ENCODE measurements at places on chromosomes 11 and 22. TPM values are rescaled to one million over a fixed set of nuclear protein-coding genes. Genes with fewer than 3 reads are reported as not detected.
A peak's percentile ranks its signal among the peaks of the same experiment; 100 is the strongest.

RIMBP3C gene
- 0.47 TPM for total RNA-seq

OR8H3 gene
- not detected for total RNA-seq

DDI1 gene
- not detected for total RNA-seq

KLHL35 gene
- 2.6 TPM for total RNA-seq

ZNRF3 gene
- 11.3 TPM for total RNA-seq

GRAP2 gene
- total RNA-seq = 9.5 TPM

CTNND1 gene
- 226 TPM for total RNA-seq

APOA1 gene
- total RNA-seq = 3.7 TPM

- H3K36me3 ChIP-seq = peaks cover 11% of the 10 kb centered on the region
- no peak overlapping the region for H3K4me3 ChIP-seq
- peaks cover 12% of the 10 kb centered on the region for H3K4me1 ChIP-seq
- no peak overlapping the region for H3K27ac ChIP-seq
Measured at GRCh38 chr11:5604896-5605295, 8.5 kb downstream of the TRIM6 start.

- peaks cover 3% of the 10 kb centered on the region for H3K27me3 ChIP-seq
- no peak for DNase-seq
- no peaks in the 10 kb centered on the region for H3K4me1 ChIP-seq
Measured at GRCh38 chr22:44482776-44483175, 15.3 kb downstream of the RTL6 start.

DNA sequence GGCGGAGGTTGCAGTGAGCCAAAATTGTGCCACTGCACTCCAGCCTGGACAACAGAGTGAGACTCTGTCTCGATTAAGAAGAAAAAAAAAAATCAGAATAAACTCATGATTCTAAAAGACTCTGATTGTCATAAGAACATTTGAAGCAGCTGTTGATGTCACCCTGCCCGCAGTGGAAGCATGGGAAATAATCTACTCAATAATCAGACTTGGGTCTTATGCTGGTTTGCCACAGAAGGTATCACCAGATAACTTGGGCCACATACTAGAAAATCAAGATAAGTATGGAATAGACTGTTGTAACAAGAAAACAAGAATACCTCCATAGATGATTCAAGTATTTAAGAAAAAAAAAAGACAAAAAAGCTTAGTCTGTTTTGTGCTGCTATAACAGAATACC is 8.2 kb downstream of the CAVIN3 start:
- no peaks in the 10 kb centered on the region for H3K36me3 ChIP-seq
- no peak overlapping the region for H3K4me3 ChIP-seq
- no peaks in the 10 kb centered on the region for H3K27me3 ChIP-seq
- no peak for DNase-seq
- peaks cover 9% of the 10 kb centered on the region for H3K4me1 ChIP-seq

- no peak overlapping the region for H3K27ac ChIP-seq
- H3K27me3 ChIP-seq = no peaks in the 10 kb centered on the region
- H3K4me1 ChIP-seq = no peaks in the 10 kb centered on the region
Measured at GRCh38 chr22:19239464-19239863, 52.1 kb downstream of the CLTCL1 start.

GRCh38 chr11:102981324-102981910 is 25.9 kb upstream of the MMP13 start:
- H3K36me3 ChIP-seq = no peaks in the 10 kb centered on the region
- no peak for DNase-seq
- no peaks in the 10 kb centered on the region for H3K4me1 ChIP-seq
- H3K27ac ChIP-seq = no peak overlapping the region

- H3K27ac ChIP-seq = no peak overlapping the region
- H3K36me3 ChIP-seq = no peaks in the 10 kb centered on the region
- DNase-seq = no peak
- H3K27me3 ChIP-seq = no peaks in the 10 kb centered on the region
Measured at GRCh38 chr11:36672815-36673450, 74.9 kb upstream of the RAG2 start.

DNA sequence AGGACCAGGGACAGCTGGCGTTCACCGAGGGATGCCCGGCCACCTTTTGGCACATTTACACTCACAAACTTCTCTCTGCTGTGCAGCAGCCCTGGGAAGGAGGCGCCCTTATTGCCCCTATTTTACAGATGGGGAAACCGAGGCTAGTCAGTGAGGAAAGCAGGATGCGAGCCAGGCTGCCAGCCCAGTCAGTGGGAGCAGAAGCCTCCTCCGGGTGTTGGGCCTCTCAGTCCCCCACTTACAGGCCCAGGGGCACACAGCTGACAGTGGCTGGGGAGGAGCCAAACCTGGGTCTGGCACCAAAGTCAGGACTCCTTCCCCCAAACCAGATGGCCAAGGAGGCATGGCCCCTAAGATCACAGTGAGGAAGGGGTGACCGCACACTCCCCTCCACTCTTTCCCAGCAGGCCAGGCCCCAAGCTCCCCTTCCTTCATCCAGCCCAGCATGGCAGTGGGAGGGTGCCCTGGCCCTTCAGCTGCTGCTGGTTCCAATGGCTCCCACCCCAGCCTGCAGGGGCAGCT is 121.4 kb upstream of the ANO1 start:
- DNase-seq = no peak
- H3K4me1 ChIP-seq = no peaks in the 10 kb centered on the region
- H3K27me3 ChIP-seq = peaks cover 8% of the 10 kb centered on the region
- H3K4me3 ChIP-seq = no peak overlapping the region
- H3K27ac ChIP-seq = no peak overlapping the region

DNA sequence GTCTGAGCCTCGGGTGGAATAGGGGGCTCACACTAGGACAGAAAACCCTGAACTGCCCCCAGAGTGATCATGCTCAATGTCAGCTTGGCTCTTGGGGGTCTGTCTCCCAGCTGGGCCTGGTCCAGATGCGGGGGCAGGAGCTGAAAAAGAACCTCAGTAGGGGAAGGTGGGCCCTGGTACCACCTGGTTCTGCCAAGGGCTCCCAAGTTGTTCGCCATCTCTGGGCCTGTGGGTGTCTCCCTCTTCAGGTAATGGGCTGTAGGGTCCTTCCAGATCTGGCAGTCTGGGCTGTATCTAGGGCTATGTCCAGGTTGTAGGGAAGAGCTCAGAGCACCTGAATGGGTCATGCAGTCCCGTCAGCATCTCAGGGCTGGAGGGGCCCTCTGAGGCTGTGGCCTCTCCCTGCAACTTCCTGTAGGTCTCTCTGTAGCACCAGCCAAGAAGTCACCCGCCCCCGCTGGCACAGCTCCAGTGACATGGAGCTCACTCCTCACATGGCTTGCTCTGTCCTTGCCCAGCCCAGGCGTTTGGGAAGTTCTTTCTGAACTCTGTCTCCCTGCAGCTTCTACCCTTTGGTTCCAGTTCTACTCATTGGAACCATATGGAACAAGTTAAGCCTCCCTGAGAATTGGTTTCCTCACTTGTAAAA is 33.0 kb upstream of the SOX10 start:
- no peaks in the 10 kb centered on the region for H3K27me3 ChIP-seq
- no peaks in the 10 kb centered on the region for H3K36me3 ChIP-seq
- peaks cover 23% of the 10 kb centered on the region for H3K4me1 ChIP-seq
- peak overlapping the region; percentile 69 for H3K27ac ChIP-seq
- H3K4me3 ChIP-seq = no peak overlapping the region

DNA sequence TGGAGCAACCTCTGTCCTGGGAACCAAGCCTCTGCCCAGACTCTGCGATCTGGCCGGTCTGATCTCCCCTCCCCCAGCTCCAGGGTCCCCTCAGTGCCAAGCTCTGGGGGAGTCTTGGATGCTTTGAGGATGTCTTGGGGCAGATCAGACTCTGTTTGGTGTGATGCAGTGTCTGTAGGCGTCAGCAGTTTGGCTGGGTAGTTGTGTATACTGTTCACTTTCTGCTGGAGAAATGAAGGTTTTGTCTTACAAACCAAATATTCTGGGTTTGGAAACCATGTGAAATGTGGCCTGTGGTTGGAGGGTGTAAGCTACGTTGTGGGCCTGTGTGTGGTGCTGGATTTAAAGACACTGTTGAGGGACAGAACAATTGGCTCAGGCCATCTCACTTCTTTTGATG is 4.6 kb downstream of the INSC start:
- H3K4me3 ChIP-seq = no peak overlapping the region
- no peak overlapping the region for H3K27ac ChIP-seq
- H3K4me1 ChIP-seq = no peaks in the 10 kb centered on the region
- DNase-seq = no peak
- H3K27me3 ChIP-seq = peaks cover 30% of the 10 kb centered on the region

GRCh38 chr11:64296830-64297698 is 3.1 kb upstream of the CATSPERZ start:
- DNase-seq = no peak
- H3K4me3 ChIP-seq = no peak overlapping the region
- no peak overlapping the region for H3K27ac ChIP-seq
- peaks cover 88% of the 10 kb centered on the region for H3K27me3 ChIP-seq

All from lower lobe of right lung (tissue), 2 donors.